ENCODE measurements at places on chromosomes 3 and 15.

DNA sequence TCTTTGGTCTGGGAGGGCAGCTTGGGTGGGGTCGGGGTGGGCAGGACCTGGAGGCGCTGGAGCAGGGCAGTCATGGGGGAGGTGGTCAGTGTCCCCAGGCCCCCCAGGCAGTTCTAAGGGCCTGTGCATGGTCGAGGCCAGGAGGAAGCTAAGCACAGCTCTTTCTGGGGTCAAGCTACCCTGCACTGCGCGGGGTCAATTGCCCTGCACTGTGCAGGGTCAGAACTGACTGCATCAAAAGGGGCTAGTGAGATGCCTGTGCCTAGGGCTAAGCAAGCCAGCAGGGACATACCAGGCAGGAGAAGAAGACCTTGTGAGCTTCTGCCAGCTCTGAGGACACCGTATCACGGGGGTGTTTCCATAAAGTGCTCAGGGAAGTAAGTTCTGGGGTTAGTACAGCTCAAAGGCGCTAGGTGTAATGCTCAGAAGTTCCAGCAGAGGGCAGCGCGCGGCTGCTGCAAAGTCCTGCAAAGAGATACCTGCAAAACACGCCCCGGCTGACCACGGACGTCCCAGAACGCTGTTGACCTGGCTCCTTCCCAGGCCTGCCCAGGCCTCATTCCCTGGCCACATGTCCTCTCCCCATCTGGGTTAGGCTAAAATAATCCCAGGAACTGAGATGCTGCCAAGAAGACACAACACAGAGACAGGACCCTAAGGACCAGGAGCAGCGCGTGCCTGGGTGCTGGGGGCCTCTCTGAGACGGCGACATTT is 18.8 kb upstream of the IQSEC1 start:
- DNase-seq: peak; percentile 24

GRCh38 chr3:88032245-88032644 is 26.6 kb downstream of the CGGBP1 start:
- DNase-seq: peak; percentile 6

- DNase-seq: no peak
These were observed 295.8 kb downstream of the GABRB3 start for GRCh38 chr15:26477044-26477443.

DNA sequence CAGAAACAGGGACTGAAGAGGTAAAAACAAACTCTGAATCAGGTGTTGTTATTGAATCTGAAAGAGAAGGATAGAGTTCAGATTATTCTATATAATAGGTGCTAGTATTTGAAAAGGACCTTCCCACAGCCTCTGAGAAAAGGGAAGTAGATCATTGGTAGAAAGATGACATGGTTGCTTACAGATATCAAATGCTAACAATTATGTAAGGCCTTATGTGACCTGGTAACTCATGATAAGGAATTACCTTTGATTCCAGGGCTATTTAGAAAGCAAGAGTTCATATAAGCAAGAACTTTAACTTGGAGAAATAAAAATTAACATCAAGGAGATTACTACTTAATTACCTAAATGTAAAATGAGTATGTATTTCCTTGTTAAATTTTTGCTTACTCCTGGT is 7.6 kb downstream of the SLC27A2 start:
- DNase-seq: no peak

- DNase-seq: no peak
These were observed 1.1 kb upstream of the KPNA4 start for GRCh38 chr3:160566499-160566898.

GRCh38 chr3:128222796-128223385 is 69.6 kb downstream of the EEFSEC start:
- DNase-seq: no peak

DNA sequence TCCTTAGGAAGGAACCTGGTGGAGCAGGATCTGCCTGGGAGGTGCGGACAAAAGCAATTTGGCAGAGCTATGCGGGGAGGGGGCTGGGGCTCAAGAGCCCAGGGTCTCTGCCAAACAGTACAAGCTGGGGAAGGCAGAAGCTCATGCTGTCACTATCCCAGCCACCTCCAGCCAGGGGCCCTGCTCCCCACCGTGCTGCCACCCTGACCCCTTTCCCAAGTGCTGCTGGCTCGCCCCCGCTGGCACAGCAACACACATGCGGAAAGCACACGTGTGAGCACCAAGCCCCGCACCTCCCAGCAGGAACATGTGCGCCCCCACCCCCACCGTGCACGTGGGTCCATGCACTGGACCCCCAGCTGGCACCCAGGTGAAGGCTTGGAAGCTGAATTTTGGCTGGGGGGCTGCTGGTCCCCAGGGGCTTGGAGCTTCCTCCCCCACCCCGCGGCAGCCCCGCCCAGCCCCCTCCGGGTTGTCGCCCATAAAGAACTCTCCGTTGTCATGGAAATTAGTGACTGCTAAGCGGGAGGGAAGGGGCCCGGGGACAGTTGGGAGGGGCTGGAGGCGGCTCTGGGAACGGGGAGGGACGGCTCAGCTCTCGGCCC is 742 bp downstream of the CAMKV start:
- no peak for DNase-seq

DNA sequence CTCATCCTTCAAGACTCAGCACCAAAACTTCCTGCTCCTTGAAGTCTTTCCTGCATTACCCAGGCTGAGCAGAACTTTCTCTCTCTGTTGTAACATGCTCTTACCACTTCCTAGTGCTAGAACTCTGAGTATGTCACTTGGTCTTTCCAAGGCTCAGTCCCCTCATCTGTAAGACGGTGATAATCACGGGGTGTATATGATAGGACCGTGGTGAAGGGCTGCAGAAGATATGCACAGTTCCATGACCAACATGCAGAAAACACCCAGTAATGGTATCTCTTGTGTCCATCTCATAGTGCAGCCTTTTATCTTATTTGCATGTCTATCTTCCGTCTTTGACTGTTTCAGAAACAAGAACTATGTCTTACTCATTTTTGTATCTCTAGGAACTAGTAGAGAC is 154.5 kb downstream of the ZNF621 start:
- no peak for DNase-seq

GRCh38 chr3:180546863-180547262 is 55.1 kb upstream of the TTC14 start:
- DNase-seq: no peak

GRCh38 chr3:53191836-53192480 is 30.9 kb downstream of the PRKCD start:
- no peak for DNase-seq

- no peak for DNase-seq
These were observed 454.9 kb downstream of the IL5RA start for GRCh38 chr3:2655229-2655701.

DNA sequence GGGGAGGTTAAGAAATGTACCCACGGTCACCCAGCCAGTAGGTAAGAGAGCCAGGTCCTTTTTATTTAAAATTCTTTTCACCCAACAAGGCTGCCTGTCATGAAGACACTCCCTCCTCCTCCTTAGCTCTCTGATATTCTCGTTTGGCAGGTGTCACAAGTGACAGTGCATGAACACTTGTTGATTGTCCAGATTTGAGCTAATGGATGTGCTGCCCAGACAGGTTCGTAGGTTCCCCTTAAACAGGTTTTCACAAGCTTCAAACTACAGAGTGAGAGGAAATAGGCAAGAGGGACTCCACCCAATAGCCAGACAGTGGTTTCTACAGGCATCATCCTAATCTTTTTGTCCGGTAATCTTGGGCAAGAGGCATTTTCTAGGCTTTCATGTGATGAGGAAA is 32.2 kb downstream of the ATP13A4 start:
- DNase-seq: no peak

Measured in astrocyte (in vitro differentiated cells and primary cell).